ENCODE measurements at places on chromosomes 3 and 15.

GRCh38 chr3:8755564-8756237 is 13.7 kb downstream of the OXTR start:
- no peak for DNase-seq

- DNase-seq: no peak
Observed at GRCh38 chr3:137332297-137332696, 374.5 kb downstream of the IL20RB start.

DNA sequence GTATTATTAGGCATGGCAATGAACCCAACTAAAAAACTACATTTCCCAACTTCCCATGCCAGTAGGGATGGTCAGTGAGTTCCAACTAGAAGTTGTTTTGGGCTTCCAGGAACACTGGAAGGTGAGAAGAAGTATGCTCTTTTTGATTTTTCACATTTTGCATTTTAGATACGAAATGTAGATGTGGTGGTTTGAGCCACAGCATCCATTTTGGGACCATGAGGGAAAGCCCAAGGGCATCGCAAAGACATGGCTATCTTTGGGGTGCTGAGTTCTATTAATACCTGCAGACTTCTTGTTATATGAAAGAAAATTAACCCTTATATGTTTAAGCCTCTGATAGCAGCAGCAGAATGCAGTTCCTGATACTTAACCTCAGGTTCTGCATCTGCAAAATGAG is 62.9 kb downstream of the PTPRG start:
- no peak for DNase-seq

GRCh38 chr3:179811321-179812095 is 158.7 kb downstream of the USP13 start:
- no peak for DNase-seq

GRCh38 chr3:106161246-106161645 is 292.4 kb upstream of the CBLB start:
- DNase-seq: no peak

GRCh38 chr3:127531821-127532220 is 58.7 kb downstream of the TPRA1 start:
- DNase-seq: no peak

- no peak for DNase-seq
Observed at GRCh38 chr15:73683257-73683776, 866 bp upstream of the CD276 start.

- DNase-seq: no peak
Observed at GRCh38 chr15:39597751-39598185, 16.9 kb downstream of the THBS1 start.

DNA sequence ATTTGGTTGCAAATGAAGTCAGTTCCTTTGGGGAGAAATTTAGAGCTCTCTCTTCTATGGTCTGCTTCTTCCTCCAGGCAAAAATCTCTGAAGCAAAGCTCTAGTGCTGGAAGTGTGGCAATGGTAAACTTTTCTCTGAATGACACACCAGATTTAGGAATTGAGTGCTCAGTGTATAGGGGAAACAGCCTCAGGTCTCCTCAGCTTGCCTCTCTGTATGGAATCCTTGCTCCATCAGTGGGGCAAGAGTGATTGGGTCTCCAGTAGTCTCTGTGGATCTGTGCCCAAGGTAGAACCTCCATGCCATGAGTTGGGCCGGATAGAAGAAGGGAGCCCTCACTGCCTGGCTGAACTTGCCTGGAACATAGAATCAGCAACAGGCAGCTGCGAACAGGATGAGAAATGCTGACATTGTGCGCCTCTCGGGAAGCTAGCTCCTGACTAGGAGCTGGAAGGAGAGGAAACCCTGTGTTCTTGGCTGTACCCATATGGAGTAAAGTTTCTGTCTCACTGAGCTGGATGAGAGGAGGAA is 156.1 kb downstream of the WNT7A start:
- no peak for DNase-seq

DNA sequence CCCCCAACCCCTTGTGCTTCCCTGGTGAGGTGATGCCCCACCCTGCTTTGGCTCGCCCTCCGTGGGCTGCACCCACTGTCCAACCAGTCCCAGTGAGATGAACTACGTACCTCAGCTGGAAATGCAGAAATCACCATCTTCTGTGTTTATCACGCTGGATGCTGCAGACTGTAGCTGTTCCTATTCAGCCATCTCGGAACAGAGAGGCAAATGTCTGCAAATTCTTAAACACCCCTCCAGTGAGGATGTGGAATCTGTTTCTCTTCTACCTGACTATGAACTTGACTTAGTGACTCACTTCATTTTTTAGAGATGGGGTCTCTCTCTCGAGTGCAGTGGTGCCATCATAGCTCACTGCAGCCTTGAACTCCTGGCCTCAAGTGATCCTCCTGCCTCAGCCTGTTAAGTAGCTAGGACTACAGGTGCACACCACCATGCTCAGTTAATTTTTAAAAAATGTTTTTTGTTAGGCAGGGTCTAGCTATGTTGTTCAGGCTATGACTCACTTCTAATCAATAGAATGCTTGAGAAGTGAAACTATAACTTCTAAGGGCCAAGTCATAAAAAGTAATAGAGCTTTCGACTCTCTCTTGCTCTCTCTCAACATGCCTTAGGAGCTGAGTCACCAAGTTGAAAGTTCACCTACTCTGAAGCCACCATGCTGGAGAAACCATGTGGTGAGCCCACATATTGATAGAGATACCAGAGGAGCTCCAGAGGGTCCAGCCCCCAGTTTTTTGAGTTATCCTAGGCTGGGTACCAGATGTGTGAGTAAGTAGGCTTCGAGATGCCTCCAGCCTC is 11.5 kb upstream of the PARP14 start:
- no peak for DNase-seq

GRCh38 chr3:154904328-154904727 is 175.8 kb upstream of the MME start:
- DNase-seq: no peak

DNA sequence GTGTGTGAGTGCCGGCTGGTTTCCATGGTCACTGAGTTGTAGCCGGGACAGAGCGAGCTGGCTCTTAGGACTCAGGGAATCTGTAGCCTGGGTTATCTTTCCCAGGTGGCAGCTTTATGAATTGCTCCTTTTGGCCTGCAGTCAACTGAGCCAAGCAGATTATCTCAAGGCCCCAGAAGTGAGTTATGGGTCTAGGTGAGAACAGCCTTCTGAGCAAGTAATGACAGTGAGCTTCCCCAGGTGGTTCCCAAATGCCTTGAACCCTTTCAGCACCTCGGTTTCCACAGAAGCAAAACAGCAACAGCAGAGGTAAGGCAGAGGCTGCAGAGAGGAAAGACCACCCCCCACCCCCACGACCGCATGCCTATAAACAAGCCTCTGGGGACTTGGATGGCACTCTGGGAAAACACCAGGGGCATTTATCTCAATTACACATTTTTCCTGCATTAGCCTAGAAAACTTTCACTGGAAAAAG is 56.7 kb upstream of the DGKG start:
- DNase-seq: no peak

DNA sequence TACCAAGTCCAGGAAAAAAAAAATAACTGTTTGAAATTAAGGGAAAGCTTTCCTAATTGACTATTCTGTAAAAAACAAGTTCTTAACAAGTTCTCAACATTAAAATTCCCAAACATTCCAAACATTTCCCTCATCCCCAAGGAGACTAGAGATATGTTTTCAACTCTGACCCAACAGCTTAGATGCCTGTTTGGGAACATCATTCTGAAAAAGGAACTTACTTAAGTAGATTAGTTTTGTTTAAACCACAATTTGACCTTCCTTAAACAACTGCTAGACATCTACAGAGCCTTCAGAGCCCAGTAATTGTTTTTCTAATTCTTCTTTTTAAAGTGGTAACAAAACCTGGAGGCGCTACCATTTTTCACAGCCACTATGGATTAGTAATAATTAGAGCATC is 12.8 kb downstream of the UBR1 start:
- no peak for DNase-seq

DNA sequence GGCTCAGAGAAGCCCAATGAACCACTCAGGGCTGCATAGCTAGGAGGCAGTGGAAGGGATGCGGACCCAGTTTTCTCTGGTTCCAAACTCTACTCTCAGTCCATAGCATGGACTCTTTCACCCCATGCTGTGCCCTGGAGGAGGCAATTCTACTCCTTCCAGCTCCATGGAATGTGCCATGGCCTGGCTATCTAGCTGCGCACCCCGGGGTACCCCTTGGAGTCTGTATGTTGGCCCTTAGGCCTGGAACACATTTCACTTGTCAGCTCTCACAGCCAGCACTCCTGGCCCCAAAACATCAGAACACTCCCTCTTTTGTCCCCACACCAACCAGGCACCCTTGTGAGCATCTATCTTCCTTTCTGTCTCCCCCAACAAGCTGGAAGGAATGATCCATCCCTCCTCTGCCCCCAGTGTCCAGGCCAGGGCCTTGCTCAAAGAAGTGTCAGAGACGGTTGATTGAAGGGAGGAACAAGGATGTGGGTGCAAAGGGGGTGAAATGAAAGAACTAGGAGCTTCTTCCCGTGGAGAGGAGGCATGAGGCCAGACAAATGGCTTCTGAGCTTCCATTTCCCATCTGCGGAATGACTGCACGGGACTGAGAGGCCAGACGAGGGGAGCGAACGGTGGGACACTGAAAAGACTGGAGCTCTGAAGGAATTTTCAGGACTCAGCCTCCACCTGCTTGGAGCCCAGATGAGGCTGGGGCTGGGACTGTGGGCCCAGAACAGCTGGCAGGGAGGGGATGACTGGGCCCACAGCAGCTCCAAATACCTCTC is 2.8 kb downstream of the PRSS50 start:
- no peak for DNase-seq

- no peak for DNase-seq
Observed at GRCh38 chr3:38116471-38117162, 20.3 kb downstream of the ACAA1 start.
